Stimulated activated CD8-positive, alpha-beta memory T cell treated with anti-CD3 and anti-CD28 coated beads, Interleukin-2, amount 100 ng/mL, for 48 hours (primary cell): ENCODE measurements at places on chromosomes 7 and 10.

GRCh38 chr10:133274751-133275683 lies 1.7 kb downstream of the ADAM8 start:
- peak; percentile 75 for DNase-seq

GRCh38 chr10:126045861-126046260 lies 149.5 kb downstream of the FANK1 start:
- no peak for DNase-seq

- no peak for DNase-seq
These were observed 80.1 kb upstream of the ATP6V0A4 start for GRCh38 chr7:138878051-138878450.

DNA sequence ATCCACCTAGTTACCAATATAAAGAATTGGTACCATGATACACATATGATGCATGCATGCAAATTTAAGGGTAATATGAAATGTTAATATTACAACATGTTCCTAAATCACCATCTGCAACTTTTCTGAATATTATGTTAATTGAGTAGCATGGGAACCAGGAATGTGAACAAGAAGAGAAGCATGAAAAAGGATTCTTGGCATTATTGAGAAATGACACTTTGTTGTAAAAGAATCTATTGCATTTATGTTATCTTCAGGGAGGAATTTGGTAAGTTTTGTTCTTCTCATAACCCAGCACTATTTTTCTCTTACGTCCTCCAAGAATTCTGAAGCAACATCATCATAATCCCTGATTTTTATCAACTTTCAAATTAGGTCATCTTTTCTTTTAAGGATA lies 159.9 kb upstream of the SLC25A13 start:
- no peak for DNase-seq

DNA sequence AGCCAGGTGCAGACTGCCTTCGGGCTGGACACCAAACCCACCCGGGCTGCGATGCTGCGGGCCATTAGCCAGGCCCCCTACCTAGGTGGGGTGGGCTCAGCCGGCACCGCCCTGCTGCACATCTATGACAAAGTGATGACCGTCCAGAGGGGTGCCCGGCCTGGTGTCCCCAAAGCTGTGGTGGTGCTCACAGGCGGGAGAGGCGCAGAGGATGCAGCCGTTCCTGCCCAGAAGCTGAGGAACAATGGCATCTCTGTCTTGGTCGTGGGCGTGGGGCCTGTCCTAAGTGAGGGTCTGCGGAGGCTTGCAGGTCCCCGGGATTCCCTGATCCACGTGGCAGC lies 50.0 kb downstream of the VWA2 start:
- DNase-seq: no peak

DNA sequence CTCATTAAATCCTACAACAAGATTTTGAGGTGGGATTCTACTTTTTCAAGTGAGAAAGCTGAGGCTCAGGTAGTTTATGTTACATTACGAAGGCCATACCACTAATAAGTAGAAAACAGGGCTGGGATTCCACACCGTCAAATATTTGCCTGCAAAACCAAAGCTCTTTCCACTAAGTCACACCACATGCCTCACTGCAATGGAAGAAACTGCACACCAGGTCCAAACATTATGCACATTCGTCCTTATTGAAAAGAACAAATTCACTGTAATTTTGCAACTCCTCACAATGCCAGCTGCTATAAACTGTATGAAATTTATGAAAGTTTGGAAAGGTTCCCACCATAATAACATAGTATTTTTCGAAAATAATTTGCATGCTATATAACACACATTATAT lies 66.5 kb downstream of the DGKB start:
- no peak for DNase-seq

DNA sequence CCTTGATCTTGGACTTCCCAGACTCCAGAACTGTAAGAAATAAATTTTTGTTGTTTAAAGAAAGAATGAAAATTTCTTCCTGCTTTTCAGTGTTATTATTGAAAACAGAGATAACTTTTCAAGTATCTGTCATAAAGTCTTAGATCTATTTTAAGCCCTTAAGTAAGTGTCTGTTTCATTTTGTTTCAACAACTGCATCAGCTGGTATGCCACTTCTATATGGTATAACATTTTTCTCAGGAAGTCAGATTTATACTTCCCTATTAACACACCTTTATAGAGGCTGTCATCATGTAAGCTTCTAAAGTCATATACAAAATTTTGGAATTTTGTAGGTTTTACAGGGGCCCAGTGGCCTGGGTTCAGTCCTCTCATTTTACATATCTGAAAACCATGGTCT lies 24.4 kb downstream of the RALA start:
- DNase-seq: no peak

DNA sequence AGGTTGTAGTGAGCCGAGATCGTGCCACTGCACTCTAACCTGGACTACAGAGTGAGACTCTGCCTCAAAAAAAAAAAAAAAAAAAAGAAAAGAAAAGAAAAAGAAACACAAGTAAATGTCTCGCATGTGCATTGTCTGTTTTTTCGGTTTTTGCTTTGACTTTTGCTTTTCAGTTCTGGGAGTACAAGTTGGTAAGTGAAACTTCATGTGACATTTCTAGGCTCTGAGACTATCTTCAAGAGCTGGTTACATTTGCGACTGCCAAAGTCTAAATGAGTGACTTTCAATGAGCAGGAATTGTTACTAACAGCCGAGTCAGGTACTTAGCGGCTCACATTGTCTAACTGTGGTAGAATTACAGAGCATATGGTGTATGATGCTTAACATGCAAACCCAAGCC lies 107.0 kb upstream of the CELF2 start:
- DNase-seq: no peak

GRCh38 chr7:157784979-157785441 lies 448.2 kb downstream of the DNAJB6 start:
- DNase-seq: no peak

GRCh38 chr7:85695533-85695932 lies 508.7 kb upstream of the SEMA3D start:
- no peak for DNase-seq

GRCh38 chr10:112962343-112962742 lies 12.3 kb downstream of the TCF7L2 start:
- DNase-seq: no peak

DNA sequence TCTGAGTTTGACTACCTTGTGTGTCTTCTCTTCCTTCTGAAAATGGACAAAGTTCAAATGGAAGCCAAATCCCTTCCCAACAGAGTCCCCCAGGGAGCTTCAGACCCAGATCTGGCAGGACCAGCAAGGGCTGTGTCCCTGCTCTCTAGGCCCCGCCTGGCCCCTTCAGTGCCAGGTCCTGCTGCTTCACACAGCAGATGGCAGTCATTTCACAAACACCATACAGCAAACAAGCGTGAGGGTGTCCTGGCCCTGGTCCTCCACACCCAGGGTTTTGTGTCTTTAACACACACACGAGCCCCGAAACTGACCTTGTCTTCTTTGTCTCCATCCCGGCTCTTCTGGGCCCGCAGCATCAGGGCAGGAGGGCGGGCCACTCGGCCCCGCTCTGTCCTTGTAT lies 145.0 kb downstream of the TCERG1L start:
- no peak for DNase-seq

GRCh38 chr7:29988424-29989256 lies 961 bp downstream of the SCRN1 start:
- DNase-seq: no peak

GRCh38 chr7:124765401-124766352 lies at the start of gene GPR37:
TSS of gene GPR37 (minus strand) at chr7:124765792. CDS start at chr7:124764976, 816 bp downstream.
- peak; percentile 27 for DNase-seq

- DNase-seq: no peak
These were observed 117.5 kb downstream of the CDK14 start for GRCh38 chr7:90713628-90714027.

GRCh38 chr7:101906291-101907240 lies 89.1 kb downstream of the CUX1 start:
- no peak for DNase-seq

DNA sequence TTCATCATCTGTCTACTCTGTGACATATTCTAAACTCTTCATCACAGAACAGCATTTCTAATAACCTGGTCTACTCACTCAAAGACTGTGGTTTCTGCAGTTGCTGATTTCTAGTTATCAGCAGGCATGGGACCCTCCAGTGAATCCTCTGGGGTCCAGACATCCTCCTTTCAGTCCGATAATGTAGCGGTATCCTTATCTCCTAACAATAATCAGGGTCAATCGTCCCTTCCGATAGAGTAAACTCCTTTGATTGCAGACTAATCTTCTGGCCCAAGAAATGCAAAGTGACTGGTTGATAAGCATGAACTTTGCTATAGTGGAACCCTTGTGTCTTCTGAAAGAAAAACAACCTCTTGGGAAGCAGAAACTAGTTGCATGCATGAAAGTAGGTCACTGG lies 1209.8 kb upstream of the CELF2 start:
- DNase-seq: no peak

- DNase-seq: no peak
These were observed 42.9 kb upstream of the FAM13C start for GRCh38 chr10:59405235-59405634.

GRCh38 chr10:52400562-52400961 lies 86.5 kb downstream of the DKK1 start:
- DNase-seq: no peak

- no peak for DNase-seq
These were observed 234.7 kb upstream of the NPY start for GRCh38 chr7:24049296-24049695.

GRCh38 chr7:99731638-99732374 lies 3.2 kb downstream of the CYP3A7 start:
- DNase-seq: no peak

GRCh38 chr7:8491544-8492489 lies 58.4 kb downstream of the NXPH1 start:
- DNase-seq: no peak

- no peak for DNase-seq
These were observed 109.5 kb upstream of the TMEM72 start for GRCh38 chr10:44801383-44802327.

DNA sequence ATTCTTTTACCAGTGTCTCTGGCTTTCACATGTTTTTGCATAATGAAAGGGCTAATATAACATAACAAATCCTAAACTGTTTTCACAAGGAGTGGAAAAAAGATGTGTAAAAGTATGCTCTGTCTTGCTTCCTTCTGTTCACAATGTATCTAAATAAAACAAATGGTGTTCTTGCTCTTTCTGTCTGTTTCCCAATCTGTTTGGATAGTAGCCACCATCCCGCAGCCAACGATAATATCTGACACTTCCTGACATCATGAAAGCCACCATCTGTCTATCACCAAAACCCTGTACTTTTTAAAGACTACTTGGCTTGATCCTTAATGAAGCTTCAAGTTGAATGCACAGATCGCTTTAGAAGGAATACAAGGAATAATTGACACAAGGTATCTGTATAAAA lies 246.2 kb downstream of the ETV1 start:
- DNase-seq: no peak

- DNase-seq: no peak
These were observed 17.5 kb downstream of the STEAP1B start for GRCh38 chr7:22482503-22482902.

DNA sequence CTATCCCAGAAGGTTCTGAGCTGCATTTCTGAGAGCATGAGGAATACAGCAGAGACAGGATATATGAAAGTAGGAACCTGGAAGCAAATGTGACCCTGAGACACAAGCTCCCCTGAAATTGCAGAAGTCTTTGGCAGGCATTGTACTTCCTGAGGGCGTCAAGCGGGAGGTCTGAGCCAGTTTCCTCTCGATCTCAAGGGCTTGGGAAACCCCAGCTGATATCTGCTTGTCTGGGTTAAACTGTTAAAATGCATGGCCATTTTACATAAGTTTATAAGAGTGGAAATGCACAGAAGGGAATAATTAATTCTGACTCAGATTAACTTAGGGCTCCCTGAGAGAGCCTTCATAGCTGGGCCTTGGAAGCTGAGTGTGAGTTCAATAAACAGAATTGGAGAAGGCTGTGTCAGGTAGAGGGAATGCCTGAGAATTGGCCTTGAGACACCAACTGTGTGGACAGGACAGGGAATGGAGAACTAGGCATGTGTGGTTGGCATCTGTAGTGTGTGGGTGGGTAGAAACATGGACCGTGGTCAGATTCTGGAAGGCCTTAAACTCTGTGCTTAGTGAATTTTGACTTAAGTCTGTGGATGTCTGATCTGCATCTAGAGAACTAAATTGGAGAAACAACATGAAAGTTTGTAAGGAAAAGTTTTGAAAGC lies 53.3 kb downstream of the WIPF3 start:
- DNase-seq: no peak

- DNase-seq: no peak
These were observed 18.4 kb downstream of the FXYD4 start for GRCh38 chr10:43389867-43390266.

DNA sequence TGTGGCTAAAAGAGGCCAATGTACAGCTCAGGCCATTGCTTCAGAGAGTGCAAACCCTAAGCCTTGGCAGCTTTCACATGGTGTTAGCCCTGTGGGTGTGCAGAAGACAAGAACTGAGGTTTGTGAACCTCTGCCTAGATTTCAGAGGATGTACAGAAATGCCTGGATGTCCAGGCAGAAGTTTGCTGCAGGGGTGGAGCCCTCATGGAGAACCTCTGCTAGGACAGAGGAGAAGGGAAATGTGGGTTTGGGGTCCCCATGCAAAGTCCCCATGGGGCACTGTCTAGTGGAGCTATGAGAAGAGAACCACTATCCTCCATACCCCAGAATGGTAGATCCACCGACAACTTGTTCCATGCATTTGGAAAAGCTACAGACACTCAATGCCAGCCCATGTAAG lies 12.4 kb downstream of the SORCS1 start:
- DNase-seq: no peak

GRCh38 chr10:51705774-51706173 lies 6.4 kb upstream of the CSTF2T start:
- no peak for DNase-seq

DNA sequence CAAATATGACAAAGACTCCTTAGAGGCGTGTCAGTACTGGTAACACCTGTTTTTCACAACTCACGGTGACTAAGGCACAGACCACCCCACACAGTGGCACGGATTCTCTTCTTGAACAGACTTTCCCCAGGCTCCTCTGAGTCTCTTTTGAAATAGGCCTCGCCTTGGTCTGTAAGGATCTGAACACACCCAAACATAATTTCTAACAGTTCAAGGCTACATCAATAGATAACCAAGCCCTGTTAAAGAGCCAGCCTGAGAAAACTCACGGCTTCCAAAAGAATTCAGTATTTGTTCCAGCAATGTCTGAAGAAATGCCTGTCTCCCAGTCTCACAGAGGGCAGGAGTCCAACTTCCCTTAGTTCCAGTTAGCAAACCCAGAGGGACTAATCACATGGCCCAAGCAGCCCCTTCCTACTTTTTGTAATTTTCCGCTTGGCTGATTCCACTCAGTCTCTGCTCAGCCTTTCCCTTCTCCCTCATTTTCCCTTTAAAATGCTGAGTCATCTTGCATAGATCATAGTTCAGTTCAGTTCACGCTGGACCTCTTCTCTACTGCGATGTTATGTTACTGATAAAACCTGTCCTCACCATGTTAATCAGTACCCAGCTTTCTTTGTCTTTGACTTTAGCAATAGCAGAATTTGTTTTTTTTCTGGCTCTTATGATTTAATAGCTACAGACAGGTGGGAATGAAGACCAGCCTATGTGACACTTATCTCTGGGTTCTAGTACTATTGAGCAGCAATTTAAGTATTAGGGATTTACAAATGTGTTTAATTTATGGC lies 22.6 kb upstream of the AKR1C3 start:
- no peak for DNase-seq

GRCh38 chr10:102467971-102468438 lies 16.7 kb upstream of the C10orf95 start:
- no peak for DNase-seq

- no peak for DNase-seq
These were observed 208.7 kb upstream of the PRKCQ start for GRCh38 chr10:6788731-6789130.
